Stimulated activated CD8-positive, alpha-beta memory T cell treated with anti-CD3 and anti-CD28 coated beads, Interleukin-7, amount 100 ng/mL, for 48 hours (primary cell): ENCODE measurements at places on chromosomes 5 and 9.

DNA sequence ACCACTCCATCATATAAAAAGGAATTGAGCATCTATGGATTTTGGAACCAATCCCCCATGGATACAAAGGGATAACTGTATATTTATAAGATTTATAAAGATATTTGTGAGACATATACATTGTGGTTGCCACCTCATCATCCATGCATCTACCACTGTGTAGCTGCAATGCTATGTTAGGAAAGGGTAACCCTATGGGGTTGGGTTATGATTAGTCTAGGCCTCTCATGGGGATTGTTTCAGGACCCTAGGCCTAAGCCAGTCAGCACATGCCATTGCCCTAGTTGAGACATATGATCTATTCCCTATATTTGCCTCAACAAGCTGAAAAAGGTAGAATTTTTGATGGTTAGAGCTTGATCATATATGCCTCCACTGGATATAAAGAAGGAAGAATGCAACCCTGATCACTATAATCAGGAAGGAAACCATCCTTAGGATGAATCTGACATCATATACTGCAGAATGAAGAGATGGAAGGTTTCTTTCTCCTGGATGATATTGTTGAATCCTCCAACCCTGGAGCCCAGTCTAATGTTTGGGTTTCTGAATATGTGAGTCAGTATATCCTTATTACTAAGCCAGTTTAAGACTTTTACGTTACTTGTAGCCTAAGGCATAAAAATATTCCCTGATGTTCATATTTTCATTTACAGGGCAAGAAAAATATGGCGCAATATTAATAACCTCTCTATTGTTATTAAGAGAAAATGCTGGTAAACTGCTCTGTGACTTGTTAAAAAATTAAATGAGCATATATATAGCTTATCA, 94.2 kb downstream of the ADAMTS19 start:
- no peak for DNase-seq

DNA sequence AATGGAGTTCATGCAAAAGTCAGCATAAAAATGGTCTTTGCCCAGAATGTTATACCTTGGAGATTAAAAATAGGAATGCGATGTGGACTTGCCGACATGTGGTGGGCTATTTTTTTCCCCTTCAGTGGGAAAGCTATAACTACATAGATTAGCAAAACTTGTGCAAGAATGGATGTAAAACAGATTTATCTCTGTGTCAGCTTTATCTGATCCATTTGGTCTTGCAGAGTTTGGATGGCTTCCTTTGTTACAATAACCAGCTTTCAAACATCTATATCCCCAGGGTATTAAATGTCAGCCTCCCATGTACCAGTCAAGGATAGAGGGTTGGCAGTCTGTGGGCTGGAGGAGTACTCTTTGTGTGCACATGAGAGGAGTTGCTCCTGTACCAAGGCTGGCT, 284.9 kb downstream of the TMEM38B start:
- no peak for DNase-seq

GRCh38 chr5:161001604-161002003, 149.6 kb upstream of the ATP10B start:
- DNase-seq, result no peak

- DNase-seq, result no peak
Observed at GRCh38 chr9:98007251-98007928, 24.2 kb downstream of the ANP32B start.

DNA sequence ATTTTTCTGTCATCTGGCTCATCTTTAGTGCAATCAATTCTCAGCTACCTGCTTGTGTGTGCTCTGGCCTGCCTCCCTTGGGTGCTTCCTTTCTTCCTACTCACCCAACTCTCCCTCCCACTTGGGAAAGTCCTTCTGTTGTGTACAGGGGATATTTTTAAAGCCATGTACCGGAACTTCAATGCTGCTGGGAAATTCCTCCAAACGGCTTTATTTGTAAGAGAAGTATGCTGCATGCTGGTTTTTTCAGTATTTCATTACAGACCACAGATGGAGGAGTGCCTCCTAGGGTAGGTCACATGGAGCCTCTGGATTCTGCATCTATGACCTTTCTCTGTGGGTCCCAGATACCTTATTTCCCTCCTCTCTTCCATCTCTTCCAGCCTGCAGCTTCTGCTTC, 5.4 kb upstream of the HMHB1 start:
- no peak for DNase-seq

DNA sequence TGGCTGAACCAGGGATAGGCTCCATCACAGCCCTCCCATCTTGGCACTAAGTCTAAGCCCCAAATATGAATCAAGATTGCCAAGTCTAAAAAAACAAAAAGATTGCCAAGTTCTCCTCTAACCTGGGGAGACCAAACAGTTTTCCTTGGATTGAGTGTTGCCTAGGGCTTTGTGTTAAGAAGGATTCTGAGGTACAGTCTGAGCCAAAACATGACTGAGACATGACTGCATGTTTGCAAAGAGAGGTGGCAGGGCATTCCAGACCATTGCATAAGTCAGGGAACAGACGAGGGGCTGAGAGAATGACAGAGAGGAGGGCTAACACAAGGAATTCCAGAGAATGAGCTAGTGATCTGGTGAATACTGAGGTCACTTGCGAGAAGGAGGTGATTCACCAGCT, 11.4 kb downstream of the LAMC3 start:
- no peak for DNase-seq

- no peak for DNase-seq
Observed at GRCh38 chr9:119094086-119094485, 275.1 kb downstream of the BRINP1 start.

GRCh38 chr5:178478370-178478769, 111.8 kb downstream of the COL23A1 start:
- DNase-seq, result no peak
